ENCODE measurements at places on chromosomes 13 and 19. TPM values are rescaled to one million over a fixed set of nuclear protein-coding genes. Genes with fewer than 3 reads are reported as not detected.

- DNase-seq: no peak
Observed at GRCh38 chr13:30957258-30957943, 24.9 kb downstream of the TEX26 start.

GRCh38 chr19:12995596-12996405 is 526 bp downstream of the NFIX start:
- no peak for DNase-seq

KIR3DL1 gene
- total RNA-seq: not detected

FPR1 gene
- 12.8 TPM for total RNA-seq
